CD4-positive, alpha-beta T cell treated with Interleukin-4 for 1 hour (primary cell): ENCODE measurements at places on chromosomes 3 and 15.

- DNase-seq = no peak
These were observed 125.0 kb downstream of the ANO10 start for GRCh38 chr3:43496740-43497375.

DNA sequence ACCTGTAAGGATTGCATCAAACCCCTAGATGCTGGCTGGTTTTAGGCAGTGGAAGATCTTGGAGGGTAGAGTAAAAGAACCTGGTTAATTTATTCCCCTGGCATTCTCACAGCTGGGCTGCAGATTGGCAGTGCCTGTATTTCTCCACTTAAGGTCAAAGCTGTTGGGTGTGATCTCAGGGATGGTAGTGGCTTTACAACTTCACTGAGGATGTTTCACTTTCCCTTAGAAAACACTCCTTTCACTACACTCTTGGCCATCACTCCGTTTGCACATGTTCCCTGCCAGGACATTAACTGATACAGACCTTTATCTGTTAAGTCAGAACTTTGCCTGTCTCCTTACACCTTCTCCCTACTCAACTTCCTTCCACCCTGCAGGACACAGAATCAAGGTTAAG, 779.1 kb upstream of the SEMA6D start:
- DNase-seq = no peak

- peak; percentile 74 for DNase-seq
These were observed 39.3 kb downstream of the KLHL6 start for GRCh38 chr3:183515968-183516851.

- DNase-seq = no peak
These were observed 31.0 kb downstream of the CCDC32 start for GRCh38 chr15:40533763-40534364.

- no peak for DNase-seq
These were observed 154.4 kb downstream of the PEX5L start for GRCh38 chr3:179882292-179882691.

DNA sequence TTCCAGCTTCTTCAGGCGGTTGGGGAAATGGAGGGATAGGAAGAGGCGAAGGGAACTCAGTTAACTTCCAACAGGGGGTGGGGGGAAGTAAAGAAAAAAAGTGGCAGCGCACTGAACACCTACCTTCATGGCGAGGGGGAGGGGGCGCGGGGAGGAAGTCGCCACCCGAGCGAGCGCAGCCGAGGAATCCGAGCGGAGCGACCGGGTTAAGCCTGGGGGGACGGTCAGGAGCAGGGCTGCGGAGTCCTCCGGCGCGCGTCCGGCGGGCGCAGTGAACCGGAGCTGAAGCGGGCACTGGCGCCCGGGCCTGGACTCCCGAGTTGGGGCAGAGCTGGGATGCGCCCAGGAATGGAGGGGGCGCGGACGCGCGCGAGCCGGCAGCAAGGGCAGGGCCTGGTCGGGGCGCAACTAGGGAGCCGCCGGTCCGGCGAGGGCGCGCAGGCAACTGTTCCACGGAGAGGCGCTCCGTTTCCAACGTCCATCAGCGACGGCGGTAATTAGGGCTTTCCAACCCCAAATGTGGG, at the start of gene WNT5A:
Gene WNT5A (minus strand): TSS at position 450 of the 524 bp plus-strand sequence. CDS start 321 bp downstream, at position 129.
- DNase-seq = no peak

- DNase-seq = no peak
These were observed 23.7 kb downstream of the CYP19A1 start for GRCh38 chr15:51314391-51315337.

DNA sequence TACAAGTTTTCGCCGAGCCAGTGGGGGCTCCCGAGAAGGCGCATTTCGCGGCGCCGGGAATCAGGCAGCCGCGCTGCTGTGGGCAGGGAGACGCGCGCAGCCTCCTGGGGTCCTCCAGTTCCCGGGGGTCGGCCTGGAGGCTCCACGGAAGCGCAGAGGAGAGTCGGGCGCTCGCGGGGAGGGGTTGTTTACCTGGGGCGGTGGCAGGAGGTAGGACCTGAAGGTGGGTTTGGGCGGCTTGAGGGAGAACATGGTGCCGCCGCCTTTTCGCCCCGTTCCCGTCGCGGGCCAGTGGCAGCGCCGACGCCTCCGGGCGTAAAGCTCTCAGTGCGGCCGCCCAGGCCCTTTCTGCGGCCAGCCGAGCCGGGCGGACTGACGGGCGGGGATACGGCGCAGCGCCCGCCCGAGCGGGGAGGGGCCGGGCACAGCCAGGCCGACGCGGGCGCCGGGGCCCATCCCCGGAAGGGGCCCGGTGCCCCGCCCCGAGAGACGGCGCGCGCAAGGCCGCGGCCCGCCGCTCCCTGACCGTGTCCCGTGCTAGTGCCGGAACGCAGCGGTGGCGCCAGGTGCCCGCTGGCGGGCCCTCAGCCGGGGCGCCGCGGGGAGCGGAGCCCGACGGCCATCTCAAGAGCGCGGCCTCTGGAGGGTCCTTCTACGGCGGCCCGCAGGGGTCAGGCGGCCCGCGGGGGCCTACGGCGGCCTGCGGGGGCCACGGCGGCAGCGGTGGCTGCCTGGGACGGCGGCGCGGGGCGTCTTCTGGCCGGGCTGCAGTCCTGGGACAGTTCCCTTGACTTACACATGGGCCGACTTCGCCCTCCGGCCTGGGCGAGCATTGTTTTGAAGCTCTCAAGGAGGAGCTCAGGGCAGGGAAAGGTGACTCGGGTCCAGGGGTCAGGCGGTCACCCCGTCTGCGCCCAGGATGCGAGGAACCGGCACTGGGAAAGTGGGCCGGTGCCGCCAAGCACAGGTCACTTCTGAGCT, at the start of gene MTMR10:
Gene MTMR10 (minus strand): TSS at position 374 of the 981 bp plus-strand sequence. CDS start 122 bp downstream, at position 252.
- peak; percentile 76 for DNase-seq

GRCh38 chr15:26048669-26049068, 185.5 kb upstream of the ATP10A start:
- no peak for DNase-seq

GRCh38 chr3:11611341-11611799, 32.3 kb downstream of the VGLL4 start:
- no peak for DNase-seq

- DNase-seq = no peak
These were observed 324.1 kb downstream of the ZNF385D start for GRCh38 chr3:21426920-21427319.

DNA sequence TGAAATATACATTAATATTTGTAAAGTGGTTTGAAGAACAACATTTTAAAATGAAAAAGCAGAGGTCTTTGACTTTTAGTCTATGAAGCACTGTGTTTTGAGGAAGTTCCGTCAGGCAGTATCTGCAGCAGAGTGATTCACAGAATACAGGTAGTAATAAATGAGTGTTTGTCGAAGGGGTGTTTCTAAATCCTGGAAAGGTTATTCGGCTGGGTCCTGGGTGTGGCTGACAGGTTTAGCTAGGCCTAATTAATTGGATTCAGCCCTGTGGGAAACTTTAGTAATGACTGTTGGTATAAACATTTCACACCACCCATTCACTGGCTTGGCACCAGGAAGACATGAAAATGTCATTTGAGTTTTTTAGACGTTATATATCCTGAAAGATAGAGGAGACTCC, 51.3 kb downstream of the TIPARP start:
- DNase-seq = no peak

GRCh38 chr15:31867536-31868442, 162.5 kb upstream of the CHRNA7 start:
- peak; percentile 54 for DNase-seq

GRCh38 chr3:122674339-122674738, 6.3 kb upstream of the PARP14 start:
- DNase-seq = no peak

GRCh38 chr15:47431501-47431900, 285.8 kb upstream of the SEMA6D start:
- no peak for DNase-seq

GRCh38 chr3:156847752-156848448, 21.7 kb downstream of the LEKR1 start:
- no peak for DNase-seq

GRCh38 chr15:50607129-50607528, 60.7 kb upstream of the USP50 start:
- DNase-seq = no peak

DNA sequence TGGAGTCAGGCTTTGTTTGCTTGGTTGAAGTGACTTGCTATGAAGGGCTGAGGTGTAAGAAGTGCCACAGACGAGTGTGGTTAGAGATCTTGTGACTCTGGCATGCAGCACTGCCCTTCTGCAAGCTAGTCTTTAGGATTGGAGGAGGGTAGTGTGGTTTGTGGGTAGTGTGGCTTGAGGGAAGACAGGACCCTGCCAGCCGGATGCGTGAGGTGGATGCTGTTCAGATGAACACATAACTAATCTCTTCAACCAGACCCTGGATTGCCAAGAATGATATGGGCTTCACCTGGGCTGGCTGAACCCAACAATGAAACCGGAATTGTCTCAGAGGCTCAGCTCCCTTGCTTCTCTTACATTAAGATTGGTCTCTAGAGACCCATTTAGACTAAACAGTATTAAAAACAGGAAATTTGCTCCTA, 32.7 kb downstream of the STARD9 start:
- peak; percentile 58 for DNase-seq

- DNase-seq = no peak
These were observed 30.0 kb upstream of the CACNA1D start for GRCh38 chr3:53464424-53464823.

- no peak for DNase-seq
These were observed 317.6 kb downstream of the CHL1 start for GRCh38 chr3:514192-514591.

DNA sequence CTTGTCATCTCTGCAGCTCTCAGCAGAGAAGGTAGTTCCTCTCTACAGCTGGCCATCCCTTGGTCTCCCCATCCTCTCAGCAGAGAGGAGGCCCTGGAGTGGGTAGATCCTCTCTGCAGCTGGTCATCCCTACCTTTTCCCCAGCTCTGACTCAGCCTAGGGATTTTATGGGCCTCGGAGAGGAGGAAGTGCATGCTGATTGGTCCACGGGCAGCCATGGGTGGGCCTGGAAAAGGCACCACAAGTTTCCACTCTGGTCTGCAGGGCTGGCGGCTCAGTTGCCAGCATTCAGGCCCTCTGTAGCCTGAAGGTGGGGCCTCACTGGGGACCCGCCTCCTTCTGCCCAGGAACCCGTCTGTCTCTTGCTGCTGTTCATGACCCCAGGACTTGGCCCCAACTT, 36.9 kb downstream of the NR1D2 start:
- DNase-seq = no peak

DNA sequence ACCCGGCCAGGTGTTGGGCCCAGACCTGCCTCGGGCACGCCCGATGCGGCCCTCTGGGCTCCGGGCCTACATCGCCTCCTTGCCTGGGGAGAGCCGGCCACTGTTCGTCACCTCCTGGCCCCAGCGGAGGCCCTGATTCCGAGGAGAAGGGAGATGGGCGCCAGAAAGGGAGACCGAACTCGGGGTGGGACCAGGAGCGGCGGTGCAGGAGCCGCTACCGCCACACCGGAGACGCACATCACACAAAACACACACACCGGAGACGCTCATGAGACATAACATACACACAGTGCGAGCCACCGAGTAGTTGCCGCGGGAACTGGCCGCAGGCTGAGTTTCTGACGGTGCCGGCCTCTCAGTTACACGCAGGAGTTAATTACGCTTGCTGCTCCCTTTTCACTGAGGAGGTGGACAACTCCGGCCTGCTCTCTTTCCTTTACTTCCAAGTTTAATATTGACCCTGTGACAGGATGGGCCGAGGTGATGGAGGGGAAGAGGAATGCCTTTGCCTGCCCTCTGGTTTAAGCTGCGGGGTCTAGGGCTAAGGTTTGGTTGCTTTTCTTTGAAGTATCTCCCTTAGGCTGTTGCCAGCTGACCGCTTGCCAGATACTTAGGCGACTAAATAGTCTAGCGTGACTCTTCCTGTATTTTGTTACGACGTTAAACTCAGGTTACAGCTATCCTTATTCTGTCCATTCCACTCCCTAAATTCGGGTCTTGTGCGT, 570 bp downstream of the PCNP start:
- peak; percentile 61 for DNase-seq

GRCh38 chr3:134965865-134966481, 170.9 kb downstream of the EPHB1 start:
- DNase-seq = no peak

DNA sequence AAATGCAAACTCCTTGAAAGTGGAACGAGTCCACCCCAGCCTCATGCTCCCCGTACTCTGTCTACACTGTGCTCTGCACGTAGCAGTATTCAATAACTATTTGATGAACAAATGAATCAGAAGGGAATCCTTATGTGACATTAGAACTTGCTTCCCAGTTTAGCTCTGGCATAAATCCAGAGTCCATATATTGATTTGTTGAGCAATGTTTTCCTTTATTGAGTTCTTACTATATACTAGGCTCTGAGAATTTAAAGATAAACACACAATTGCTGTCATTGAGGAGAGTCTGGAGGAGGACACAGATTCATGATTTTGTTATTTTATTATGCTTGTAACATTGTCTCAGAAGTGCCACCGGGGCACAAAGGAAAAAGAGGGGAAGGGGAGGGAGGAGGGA, 71.1 kb upstream of the GATM start:
- no peak for DNase-seq

GRCh38 chr3:97968376-97968775, 3.9 kb downstream of the RIOX2 start:
- DNase-seq = no peak
